ENCODE measurements at places on chromosomes 16 and 17. TPM values are rescaled to one million over a fixed set of nuclear protein-coding genes. Genes with fewer than 3 reads are reported as not detected.

DNA sequence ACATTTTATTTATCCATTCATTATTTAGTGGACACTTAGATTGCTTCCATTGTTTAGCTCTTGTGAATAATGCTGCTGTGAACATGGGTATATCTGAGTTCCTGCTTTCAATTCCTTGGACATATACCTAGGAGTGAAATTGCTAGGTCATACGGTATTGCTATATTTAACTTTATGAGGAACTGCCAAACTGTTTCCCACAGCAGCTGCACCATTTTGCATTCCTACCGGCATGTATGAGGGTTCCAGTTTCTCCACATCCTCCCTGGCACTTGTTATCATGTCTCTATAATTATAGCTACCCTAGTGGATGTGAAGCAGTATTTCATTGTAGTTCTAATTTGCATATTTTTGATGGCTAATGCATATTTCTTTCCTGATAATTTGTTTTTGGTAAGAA lies 23.7 kb upstream of the DRG2 start:
- H3K4me3 ChIP-seq = no peak overlapping the region
- no peak overlapping the region for H3K27ac ChIP-seq
- no peaks in the 10 kb centered on the region for H3K27me3 ChIP-seq

The NR1D1 gene
- total RNA-seq = 2.5 TPM

The SPIRE2 gene
- 19.3 TPM for total RNA-seq

DNA sequence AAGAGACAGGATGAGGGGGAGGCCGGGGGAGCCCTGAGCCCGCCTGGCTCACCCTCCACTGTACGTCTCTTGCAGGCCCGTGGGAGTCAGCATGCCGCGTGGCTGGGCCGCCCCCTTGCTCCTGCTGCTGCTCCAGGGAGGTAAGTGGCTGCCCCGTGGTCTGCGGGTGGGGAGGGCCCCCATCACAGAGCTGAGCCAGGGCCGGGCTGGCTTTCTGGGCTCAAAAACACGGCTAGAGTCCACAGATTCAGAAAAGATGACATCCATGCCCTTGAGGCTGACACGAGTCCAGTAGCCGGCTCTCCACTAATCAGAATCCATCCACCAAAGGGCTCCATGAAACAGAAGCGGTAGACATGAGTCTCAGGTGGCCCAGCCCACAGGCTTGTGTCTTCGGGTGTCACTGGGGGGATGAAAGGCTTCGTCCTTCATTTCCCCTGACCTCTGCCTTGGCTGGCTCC lies 28.0 kb downstream of the IL21R start:
- no peaks in the 10 kb centered on the region for H3K36me3 ChIP-seq
- no peak overlapping the region for H3K4me3 ChIP-seq
- peaks cover 8% of the 10 kb centered on the region for H3K4me1 ChIP-seq
- no peak for DNase-seq
- no peak overlapping the region for H3K27ac ChIP-seq

DNA sequence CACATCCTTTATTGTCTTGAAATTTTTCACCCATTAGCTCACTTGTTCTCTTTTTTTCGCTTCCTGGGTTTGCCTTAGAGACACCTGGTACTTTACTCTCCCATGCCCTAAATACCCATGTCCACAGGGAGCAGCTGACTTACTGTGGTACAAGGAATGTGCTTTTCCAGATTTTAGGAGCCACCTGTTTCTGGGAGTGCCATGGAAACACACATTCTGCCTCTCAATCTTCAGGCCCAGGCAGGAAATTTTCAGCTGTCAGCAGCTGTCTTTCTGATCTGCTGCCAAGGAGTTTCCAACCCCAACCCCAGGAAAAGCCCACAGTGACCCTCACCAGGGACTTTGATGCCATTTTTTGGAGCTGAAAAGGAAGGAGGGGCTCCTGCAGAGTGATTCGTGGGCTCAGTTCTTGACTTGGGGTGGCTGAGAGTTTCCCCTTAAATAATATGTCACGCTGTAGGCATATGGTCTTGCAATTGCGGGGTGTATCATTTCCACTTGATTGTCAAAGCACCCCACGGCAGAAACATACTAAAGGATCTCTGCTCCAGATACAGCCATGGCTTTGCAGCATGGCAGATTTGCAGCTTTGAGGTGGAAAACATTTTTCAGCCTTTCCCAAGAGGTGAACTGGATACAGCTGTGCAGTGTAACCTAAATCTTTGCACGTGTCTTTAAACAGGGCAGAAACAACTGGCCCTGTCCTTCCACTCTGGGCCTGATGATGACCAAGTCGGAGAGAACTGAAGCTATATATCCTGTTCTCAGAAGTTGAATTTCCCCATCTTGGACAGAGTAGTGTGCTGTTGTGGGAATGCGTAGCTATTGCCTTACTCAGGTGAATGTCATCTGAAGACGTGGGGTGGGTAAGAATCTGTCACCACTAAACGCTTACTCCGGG lies 19.2 kb downstream of the RBFOX1 start:
- DNase-seq = no peak
- H3K4me1 ChIP-seq = no peaks in the 10 kb centered on the region
- no peaks in the 10 kb centered on the region for H3K27me3 ChIP-seq
- no peaks in the 10 kb centered on the region for H3K36me3 ChIP-seq

- H3K36me3 ChIP-seq = peaks cover 12% of the 10 kb centered on the region
- H3K27ac ChIP-seq = no peak overlapping the region
- H3K4me3 ChIP-seq = no peak overlapping the region
- no peak for DNase-seq
Measured at GRCh38 chr16:81514041-81514559, 69.5 kb downstream of the CMIP start.

The CDH1 gene
- 1.1 TPM for total RNA-seq

The CCL17 gene
- not detected for total RNA-seq

DNA sequence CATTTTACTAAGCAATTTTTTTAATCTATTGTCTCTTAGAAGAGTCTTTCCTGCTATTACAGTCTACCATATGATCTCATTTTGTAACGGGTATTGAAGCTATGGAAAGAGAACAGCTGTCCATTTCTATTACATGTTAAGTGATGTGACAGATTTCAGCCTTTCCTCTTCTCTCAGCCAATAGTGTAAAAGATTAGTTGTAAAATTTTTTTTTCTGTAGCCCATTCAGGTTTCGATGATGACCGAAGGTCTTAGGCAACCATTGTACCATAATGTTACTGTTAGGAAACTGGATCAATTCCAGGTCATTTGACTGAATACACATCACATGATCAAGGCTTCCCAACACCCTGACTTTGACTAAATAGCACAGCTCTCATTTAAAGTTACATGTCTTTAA lies 147.6 kb upstream of the HLF start:
- H3K4me1 ChIP-seq = no peaks in the 10 kb centered on the region
- peak overlapping the region; percentile 3 for H3K27ac ChIP-seq

- peaks cover 36% of the 10 kb centered on the region for H3K27me3 ChIP-seq
- H3K4me1 ChIP-seq = no peaks in the 10 kb centered on the region
- DNase-seq = no peak
- peaks cover 3% of the 10 kb centered on the region for H3K36me3 ChIP-seq
- H3K27ac ChIP-seq = no peak overlapping the region
Measured at GRCh38 chr16:86229866-86230656, 280.3 kb upstream of the FOXF1 start.

DNA sequence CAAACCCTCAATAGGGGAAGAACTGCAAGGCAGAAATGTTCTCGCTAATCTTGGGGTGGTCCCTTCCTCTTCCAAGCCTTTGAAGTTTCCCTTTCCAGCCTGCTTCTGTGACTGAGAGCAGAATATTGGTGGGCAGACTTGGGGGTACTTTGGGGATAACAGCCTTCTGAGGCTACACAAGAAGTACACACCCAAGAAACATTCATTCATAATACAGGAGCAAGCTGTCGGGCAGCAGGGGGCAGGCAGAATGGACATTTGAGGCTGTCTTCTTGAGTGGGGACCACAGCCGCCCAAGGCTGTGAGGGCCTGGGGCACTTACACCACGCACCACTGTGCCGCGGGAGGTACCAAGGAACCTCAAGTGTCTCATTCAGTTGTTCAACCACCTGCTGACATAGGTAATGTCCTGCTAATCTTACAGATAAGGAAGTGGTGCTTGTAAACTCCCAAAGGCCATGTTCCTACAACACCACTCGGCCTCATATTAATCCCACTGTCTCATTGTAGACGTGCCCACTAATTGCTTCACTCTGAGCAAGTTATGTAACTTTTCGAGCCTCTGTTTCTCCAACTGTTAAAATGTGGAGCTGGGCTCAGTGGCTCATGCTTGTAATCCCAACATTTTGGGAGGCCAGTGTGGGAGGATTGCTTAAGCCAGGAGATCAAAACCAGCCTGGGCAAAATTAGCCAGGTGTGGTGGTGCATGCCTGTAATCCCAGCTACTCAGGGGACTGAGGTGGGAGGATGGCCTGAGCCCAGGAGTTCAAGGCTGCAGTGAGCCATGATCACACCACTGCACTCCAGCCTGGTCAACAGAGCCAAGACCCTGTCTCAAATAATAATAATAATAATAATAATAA lies 2.5 kb upstream of the MRPS23 start:
- no peak for DNase-seq
- H3K4me3 ChIP-seq = peak overlapping the region; percentile 88
- no peak overlapping the region for H3K27ac ChIP-seq
- H3K36me3 ChIP-seq = no peaks in the 10 kb centered on the region
- peaks cover 36% of the 10 kb centered on the region for H3K4me1 ChIP-seq

The ACE gene
- total RNA-seq = 0.61 TPM

DNA sequence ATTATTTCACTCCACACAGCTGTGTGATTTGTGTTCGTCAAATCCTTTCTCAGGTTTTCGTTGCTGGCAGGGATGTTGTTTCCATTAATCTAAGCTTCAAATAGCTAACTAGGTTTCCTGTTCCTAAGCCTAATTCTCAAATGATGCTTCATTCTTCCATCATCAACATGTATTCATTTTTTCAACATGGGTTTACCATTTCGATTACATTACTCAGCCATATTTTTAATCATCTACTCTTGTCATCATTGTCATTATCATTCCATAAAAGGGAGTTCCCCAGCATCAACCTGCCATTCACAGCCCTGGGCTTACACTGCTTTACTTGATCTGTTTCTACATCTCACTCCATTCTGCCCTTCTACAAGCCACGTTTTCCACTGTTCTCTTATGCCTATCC lies 33.3 kb upstream of the ANKFN1 start:
- DNase-seq = no peak
- H3K27ac ChIP-seq = no peak overlapping the region
- no peaks in the 10 kb centered on the region for H3K36me3 ChIP-seq

The ODAD4 gene
- total RNA-seq = 4.2 TPM

The PIK3R6 gene
- total RNA-seq = not detected

DNA sequence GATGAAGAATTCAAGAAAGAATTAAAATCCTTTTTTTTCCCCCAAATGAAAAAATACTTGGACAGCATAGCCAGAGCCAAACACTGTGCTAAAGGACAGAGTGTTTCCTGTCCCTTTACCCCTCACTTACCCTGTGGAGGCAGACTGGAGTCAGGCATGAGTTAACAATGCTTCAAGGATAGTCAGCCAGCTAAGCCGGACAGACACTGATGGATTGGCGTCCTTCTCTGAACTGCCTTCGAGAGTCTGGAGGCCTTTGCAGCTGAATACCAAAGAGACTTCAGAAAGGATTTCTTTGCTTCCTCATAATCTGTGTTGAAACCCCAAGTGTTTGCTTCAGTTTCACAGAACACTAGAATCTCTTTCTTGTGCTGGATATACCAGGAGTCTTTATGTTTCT lies 4.6 kb downstream of the METTL9 start:
- no peaks in the 10 kb centered on the region for H3K36me3 ChIP-seq
- DNase-seq = no peak
- peak overlapping the region; percentile 60 for H3K27ac ChIP-seq
- peaks cover 48% of the 10 kb centered on the region for H3K4me1 ChIP-seq
- H3K4me3 ChIP-seq = peak overlapping the region; percentile 68
- H3K27me3 ChIP-seq = no peaks in the 10 kb centered on the region

GRCh38 chr16:3119701-3120408 lies 7.5 kb downstream of the ZNF205 start:
- H3K36me3 ChIP-seq = no peaks in the 10 kb centered on the region
- DNase-seq = no peak
- H3K4me1 ChIP-seq = peaks cover 18% of the 10 kb centered on the region
- H3K4me3 ChIP-seq = no peak overlapping the region
- H3K27me3 ChIP-seq = peaks cover 4% of the 10 kb centered on the region

DNA sequence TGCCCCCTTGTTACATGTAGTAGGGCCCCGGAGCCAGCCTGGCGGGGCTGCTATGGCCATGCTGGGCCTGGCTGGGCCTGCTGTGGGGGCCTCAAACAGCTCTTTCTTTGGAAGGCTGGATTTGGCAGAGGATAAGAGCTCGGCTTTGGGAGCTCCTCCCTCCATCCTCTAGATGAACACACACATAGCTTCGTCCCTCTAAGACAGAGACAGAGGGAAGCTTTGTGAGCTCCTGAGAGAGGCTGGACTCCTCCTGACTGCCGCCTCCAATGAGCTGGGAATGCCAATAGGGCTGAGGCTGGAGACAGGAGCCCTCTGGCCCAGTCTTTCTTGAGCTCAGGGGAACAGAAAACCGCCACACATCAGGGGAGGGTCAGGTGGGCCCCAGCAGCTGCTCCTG lies 37.3 kb upstream of the CDC42EP4 start:
- peak; percentile 29 for DNase-seq
- H3K36me3 ChIP-seq = no peaks in the 10 kb centered on the region
- peak overlapping the region; percentile 69 for H3K4me3 ChIP-seq
- peaks cover 49% of the 10 kb centered on the region for H3K4me1 ChIP-seq

GRCh38 chr17:29042679-29043538 lies at the start of gene PIPOX:
Gene PIPOX, plus strand, starts transcription at chr17:29043141. Its CDS starts 85 bp downstream, at chr17:29043226.
- no peak for DNase-seq
- no peaks in the 10 kb centered on the region for H3K27me3 ChIP-seq
- peaks cover 52% of the 10 kb centered on the region for H3K4me1 ChIP-seq
- H3K4me3 ChIP-seq = no peak within 1 kb of the TSS

The ABCC11 gene
- 0.09 TPM for total RNA-seq

DNA sequence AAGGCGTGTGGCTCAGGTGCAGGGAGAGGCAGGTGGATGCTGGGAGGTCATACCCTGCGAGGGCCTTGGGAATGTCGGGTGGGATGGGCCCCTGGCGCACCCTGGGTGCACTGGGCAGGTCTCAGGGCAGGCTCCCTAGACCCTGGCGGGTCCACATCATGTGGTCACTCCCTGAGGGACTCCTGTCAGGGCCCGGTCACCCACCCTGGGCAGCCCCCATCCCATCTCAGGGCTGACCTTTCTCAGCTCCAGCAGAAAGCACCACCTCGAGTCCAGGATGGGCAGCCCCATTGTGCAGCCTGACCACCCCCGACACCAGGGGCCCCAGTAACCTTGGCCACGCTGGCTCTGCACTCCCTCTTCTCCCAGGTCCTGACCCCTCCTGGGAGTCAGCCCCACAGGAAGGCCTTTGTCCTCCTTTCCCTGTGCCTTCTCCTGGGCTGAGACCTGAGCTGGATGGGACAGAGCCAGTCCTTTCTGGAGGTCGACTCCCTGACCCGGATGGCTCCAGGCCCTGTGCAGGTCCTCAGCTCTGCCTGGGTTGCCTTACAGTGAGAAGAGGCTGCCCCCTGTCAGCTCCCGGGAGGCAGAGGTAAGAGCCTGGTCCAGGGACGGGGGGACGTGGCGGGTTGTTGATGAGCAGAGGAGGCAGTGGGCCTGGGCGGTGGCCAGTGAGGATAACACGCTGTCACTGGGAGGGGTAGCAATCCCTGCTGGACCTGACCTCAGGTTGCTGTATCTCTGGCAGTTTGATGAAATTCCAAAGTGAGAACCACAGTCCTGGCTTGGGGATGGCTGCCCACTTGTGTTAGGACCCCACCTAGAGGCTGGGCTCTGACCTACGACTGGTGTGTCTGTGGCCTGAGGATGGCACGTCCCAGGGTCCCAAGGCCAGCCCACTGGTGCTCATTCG lies 77.9 kb downstream of the GOSR1 start:
- no peak overlapping the region for H3K27ac ChIP-seq
- H3K4me1 ChIP-seq = peaks cover 7% of the 10 kb centered on the region
- H3K4me3 ChIP-seq = no peak overlapping the region

- DNase-seq = no peak
- peaks cover under 1% of the 10 kb centered on the region for H3K36me3 ChIP-seq
- H3K27ac ChIP-seq = no peak overlapping the region
- peaks cover 17% of the 10 kb centered on the region for H3K4me1 ChIP-seq
Measured at GRCh38 chr17:5798094-5798493, 213.8 kb upstream of the NLRP1 start.
